Neural crest cell (in vitro differentiated cells): ENCODE measurements at places on chromosomes 5 and 9. TPM values are rescaled to one million over a fixed set of nuclear protein-coding genes. Genes with fewer than 3 reads are reported as not detected.
A peak's percentile ranks its signal among the peaks of the same experiment; 100 is the strongest.

FREM1 gene
- total RNA-seq: 57.5 and 57.7 TPM in 2 replicates

FBN2 gene
- total RNA-seq: 58.3 and 59.7 TPM in 2 replicates

GRCh38 chr9:14652729-14653377 lies 40.4 kb downstream of the ZDHHC21 start:
- no peak for DNase-seq
- H3K36me3 ChIP-seq: peaks cover 44% of the 10 kb centered on the region
- no peaks in the 10 kb centered on the region for H3K27me3 ChIP-seq
- no peak overlapping the region for H3K27ac ChIP-seq
- H3K4me3 ChIP-seq: no peak overlapping the region
- no peaks in the 10 kb centered on the region for H3K4me1 ChIP-seq

DNA sequence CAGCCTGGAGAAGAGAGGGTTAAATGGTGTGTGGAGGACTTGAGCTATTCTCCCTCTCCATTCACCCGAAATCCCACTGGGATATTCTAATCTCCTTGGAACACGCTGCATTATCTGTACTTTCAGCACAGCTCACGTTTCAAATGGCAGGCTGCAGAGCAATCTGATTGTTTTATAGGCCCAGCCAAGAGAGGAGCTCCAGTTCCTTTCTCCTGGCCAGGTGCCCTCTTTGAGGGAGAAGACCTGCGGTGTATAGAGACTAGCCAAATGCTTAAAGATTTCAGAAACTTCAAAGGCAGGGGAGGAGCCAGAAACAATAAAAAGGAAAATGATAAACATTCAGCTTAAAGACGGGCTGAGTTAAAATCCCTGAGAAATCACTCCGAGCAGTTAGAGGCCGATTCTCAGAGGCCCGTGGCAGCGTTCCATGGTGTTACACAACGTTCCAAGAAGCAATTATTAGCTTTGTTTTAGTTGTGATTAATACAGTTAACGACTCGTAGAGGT lies 564.0 kb upstream of the KLF4 start:
- no peak overlapping the region for H3K27ac ChIP-seq
- peaks cover 2% of the 10 kb centered on the region for H3K27me3 ChIP-seq
- peaks cover 9% of the 10 kb centered on the region for H3K4me1 ChIP-seq
- DNase-seq: no peak
- H3K36me3 ChIP-seq: no peaks in the 10 kb centered on the region
- no peak overlapping the region for H3K4me3 ChIP-seq

DNA sequence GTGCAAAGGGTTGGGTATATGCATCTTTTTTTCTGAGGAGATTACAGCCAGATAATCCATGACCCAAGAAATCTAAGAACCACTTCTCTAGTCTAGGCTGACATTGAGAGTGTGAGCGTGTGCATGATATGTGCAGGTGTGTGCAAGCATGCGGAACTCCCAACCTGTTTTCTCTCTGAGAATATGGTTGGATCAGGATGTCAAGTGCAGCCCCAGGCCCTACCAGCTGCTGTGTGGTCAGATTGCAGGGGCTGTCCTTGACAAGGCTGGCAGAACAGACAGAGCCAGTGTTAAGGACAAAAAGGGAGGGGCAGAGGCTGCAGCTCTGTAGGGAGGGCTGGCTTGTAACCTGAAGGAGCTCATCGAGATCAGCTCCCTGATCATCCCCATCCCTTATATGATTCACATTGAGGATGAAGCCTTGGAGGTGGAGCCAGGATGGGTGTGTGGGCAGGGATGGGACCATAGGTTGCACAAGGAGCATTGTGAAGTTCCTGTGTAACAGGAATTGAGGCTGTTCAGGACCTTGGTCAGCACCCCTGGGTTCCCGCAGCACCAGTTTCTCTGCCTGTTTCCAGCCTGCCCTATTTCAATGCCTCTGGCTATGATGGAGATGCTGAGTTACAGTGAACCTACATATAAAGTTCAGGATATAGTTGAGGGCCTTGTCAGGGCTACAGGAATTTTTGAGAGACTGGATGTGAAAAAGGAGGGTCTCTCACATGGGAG lies 52.6 kb upstream of the ARAP3 start:
- H3K36me3 ChIP-seq: no peaks in the 10 kb centered on the region
- H3K4me1 ChIP-seq: peaks cover 16% of the 10 kb centered on the region
- H3K27me3 ChIP-seq: peaks cover 4% of the 10 kb centered on the region
- no peak overlapping the region for H3K4me3 ChIP-seq

DNA sequence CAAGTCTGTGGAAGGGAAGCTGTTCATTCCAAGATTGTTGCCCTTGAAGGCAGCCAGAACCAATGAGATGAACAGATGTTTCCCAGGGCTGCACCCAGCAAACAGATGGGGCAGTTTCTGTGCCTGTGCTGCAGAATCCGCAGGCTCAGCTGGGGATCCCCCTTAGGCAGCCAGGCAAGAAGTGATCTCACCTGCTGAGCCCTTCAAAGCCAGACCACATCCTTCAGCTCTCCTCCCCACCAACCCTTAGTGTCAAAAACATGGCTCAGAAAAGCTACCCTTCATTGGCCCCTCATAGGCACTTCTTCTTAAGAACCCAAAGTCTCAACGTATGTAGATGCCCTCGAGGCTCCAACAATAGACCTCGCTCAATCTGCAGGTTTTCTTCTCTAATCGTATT lies 626.7 kb downstream of the CCDC171 start:
- peaks cover 10% of the 10 kb centered on the region for H3K4me1 ChIP-seq
- H3K27me3 ChIP-seq: no peaks in the 10 kb centered on the region
- peak overlapping the region; percentile 66 for H3K27ac ChIP-seq
- DNase-seq: no peak
- H3K4me3 ChIP-seq: no peak overlapping the region
- H3K36me3 ChIP-seq: no peaks in the 10 kb centered on the region

GRCh38 chr9:111833941-111834340 lies 39.2 kb upstream of the SHOC1 start:
- no peak overlapping the region for H3K27ac ChIP-seq
- H3K4me3 ChIP-seq: no peak overlapping the region
- DNase-seq: no peak
- H3K4me1 ChIP-seq: no peaks in the 10 kb centered on the region
- no peaks in the 10 kb centered on the region for H3K27me3 ChIP-seq

FSTL4 gene
- total RNA-seq: 1.6 and 2.0 TPM in 2 replicates

GRCh38 chr9:77876091-77876490 lies 155.5 kb downstream of the GNAQ start:
- no peaks in the 10 kb centered on the region for H3K27me3 ChIP-seq
- H3K4me1 ChIP-seq: peaks cover 7% of the 10 kb centered on the region
- no peak overlapping the region for H3K27ac ChIP-seq
- DNase-seq: no peak

PCA3 gene
- not detected in 2 replicates for total RNA-seq
